ENCODE measurements at places on chromosomes 7 and 10.

GRCh38 chr10:127934383-127934782 lies 27.5 kb downstream of the PTPRE start:
- DNase-seq, result no peak

DNA sequence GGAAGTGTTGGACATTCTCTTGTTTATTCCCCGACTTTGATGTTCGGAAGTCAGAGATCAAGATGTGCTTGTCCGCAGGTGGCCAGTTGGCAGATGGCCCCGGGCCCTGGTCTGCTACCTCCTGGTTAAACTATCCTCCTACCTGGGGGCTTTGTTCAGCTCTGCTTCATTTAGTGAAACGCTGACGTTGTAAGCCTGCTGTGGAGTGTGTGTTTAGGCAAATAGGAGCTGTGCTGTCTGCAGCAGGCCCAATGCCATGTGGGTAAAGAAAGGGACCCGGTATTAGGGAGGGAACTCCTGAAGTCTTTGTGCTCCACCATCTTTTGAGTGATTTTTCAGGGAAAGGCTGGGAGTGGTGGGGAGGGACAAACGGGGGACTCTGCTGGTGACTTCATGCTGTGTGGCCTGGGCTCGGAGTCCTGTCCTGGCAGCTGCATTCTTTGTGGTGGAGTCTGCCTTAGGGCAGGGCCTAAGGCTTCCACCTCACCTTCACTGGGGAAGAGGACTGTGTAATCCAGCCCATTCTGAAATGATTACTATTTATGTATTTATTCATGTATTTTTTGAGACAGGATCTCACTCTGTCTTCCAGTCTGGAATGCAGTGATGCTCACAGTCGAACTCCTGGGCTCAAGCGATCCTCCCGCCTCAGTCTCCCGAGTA lies 171.1 kb upstream of the KLF6 start:
- no peak for DNase-seq

DNA sequence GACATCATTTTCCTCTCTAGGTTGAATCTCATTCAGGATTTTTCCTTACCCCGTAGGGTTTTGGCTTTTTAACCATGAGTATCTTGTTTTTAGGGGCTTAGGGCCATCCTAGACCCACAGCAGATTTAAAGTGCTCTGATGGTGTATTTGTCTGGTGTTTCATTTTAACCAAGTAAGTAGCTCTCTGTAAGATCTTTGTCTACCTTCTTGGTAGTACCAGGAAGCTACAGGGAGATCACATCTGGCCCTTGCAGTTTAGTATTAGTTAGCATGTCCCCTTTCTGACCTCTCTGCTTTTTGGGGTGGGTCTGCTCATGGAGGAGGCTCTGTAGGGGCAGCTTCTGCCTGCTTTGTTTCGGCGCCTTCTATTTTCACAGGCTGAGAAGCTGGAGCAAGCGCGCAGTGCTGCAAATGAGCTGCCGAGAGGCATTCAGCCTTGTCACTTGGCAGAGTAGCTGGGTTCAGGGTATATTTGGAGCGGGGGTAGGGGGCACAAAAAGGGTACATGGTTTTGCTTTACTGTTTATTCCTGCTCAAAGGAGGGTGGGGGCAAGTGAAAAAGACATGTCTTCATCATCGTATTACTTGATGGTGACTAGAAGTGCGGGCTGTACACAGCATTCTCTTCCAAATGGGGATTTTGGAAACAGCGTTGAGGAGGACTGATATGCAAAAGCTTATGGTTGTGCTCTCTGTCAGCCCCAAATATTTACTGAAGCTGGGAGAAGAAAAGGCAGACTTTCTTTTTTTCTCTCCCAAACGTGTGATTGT lies 146.3 kb downstream of the CELF2 start:
- DNase-seq, result no peak

GRCh38 chr7:44093102-44093641 lies 10.8 kb upstream of the POLM start:
- no peak for DNase-seq

DNA sequence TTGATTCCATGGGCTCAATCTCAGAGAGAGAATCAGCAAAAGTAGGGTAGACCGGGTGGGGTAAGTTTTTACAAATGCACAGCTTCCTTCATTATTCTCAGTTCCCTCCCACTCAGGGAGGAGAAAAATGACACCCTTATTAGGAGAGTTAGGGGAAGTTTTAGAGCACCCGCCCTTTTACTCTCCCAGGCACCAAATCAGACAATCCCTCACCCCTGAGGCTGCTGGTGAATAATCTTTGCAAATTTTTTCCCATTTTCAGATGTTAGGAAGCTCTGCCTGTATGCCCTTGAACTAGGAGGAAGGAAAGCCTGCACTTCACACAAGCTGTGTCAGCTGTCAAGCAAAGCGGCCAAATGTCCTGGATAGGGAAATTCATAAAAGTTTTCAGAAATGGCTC lies 834.9 kb downstream of the GRID1 start:
- no peak for DNase-seq
